ENCODE measurements at places on chromosomes 16 and 17.
A peak's percentile ranks its signal among the peaks of the same experiment; 100 is the strongest.

GRCh38 chr16:66311306-66311705, 55.2 kb upstream of the CDH5 start:
- DNase-seq: no peak

GRCh38 chr17:69551212-69552010, 136.9 kb downstream of the MAP2K6 start:
- DNase-seq: no peak

GRCh38 chr17:40564195-40564882, 933 bp downstream of the CCR7 start:
- no peak for DNase-seq

GRCh38 chr17:49996495-49997300, 1.7 kb upstream of the DLX3 start:
- DNase-seq: no peak

- no peak for DNase-seq
These were observed 8.6 kb downstream of the WNT9B start for GRCh38 chr17:46859996-46860395.

DNA sequence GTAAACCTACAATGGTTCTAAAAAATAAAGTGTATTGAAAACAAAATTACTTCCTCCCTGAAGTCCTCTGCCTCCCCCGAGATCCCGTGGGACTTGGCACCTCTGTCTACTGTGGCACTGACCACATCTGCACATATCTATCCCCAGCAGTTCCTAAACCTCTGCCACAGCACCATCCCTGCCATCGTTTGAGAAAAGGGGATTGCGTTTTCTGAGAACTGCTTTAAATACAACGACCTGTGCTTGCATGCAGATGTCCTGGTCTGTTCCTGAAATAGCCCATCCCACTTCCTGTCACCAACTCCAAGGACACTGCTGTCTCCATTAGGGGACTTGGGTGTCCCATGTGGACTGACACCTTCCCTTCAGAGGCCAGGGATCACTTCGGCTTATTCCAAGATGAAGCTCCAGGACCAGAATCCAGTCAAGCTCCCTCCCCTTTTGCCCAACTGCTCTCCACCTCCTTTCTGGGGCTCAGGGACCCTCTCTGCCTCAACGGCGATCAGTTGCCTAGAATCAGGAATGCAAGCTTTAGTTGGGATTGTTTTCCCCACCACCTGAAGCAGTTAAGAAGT, 20.6 kb downstream of the CBLN1 start:
- DNase-seq: no peak

DNA sequence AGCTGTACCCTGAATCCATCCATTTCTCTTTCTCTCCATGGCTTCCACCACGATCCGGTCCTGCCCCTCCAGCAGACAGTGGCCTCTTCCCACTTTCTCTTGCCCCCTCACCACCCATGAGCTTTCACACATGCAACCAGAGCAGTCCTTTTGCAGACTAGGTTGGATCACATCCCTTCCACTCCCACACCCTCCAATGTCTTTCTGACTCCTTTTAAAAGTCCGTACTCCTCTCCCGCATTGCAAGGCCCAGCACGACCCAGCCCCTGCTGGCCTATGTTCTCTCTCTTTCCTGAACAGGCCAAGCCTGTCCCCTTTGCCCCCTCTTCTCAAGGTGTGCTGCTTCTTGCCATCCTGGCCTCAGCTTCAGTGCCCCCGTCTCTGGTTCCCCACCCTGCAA, 22.5 kb upstream of the DNAI2 start:
- DNase-seq: no peak

DNA sequence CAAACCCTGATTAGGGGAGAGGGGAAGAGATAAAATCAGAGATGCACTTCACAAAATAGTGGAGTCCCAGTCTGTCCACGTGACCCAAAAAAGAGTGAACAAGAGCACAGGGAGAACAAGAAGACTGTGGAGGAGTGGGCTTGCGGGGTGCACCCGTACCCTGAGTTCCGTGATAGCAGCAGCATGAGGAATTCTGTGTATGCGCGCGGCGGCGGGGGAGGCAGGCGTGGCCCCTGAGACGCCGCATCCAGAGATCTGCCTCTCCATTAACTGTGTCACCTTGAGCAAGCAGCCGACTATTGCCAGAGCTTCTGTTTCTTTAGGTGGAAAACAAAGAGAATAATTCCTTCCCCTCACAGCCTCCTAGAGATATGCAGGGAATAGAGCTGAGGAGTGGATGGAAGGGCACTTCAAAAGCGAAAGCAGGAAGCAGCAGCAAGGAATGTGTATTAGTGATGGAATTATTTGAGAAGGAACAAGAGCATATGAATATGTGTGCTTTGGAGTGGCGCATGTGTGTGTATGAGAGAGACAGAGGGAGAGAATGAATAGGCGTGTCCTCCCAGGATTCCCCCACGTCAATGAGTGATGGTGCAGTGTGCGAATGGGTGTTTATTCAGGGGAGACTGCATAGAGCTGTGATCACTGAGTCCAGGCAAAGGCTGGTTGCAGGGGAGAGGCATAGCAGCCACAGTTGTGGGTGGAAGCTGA, 10.4 kb upstream of the SOX9 start:
- no peak for DNase-seq

DNA sequence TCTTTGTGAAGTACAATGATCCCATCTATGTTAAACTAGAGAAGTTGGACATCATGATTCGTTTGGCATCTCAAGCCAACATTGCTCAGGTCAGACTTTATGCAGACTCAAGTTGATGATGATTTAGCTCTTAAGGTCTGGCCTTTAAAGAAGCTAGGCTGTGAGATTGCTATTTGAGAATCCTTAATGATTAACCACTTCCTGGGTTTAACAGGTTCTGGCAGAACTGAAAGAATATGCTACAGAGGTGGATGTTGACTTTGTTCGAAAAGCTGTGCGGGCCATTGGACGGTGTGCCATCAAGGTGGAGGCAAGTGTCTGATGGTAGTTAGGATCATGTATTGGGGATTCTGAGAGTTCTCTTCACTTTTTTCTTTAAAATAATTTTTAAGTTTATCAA, 40.3 kb downstream of the AP2B1 start:
- DNase-seq: no peak

GRCh38 chr17:78172249-78173051, 4.1 kb downstream of the SYNGR2 start:
- DNase-seq: no peak

DNA sequence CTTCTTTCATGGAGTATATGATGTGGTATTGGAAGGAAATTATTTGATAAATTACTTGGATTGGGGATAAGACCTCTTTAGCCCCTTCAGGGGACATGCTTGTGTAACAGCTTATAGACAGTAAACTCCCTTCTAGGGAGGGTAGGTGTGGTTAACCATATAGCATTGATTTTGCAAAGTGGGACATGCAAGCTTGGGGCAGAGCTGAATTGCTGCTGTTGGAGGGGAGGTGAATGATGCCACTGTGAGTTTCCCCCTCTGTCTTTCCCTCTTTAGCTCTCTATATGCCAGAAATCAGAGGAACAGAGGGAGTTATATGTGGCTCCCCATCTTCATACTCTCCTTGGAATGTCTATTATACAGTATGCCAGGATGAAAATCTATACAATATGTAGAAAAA, 54.7 kb downstream of the WSCD1 start:
- no peak for DNase-seq

- no peak for DNase-seq
These were observed 3.0 kb downstream of the LASP1 start for GRCh38 chr17:38872671-38873385.

DNA sequence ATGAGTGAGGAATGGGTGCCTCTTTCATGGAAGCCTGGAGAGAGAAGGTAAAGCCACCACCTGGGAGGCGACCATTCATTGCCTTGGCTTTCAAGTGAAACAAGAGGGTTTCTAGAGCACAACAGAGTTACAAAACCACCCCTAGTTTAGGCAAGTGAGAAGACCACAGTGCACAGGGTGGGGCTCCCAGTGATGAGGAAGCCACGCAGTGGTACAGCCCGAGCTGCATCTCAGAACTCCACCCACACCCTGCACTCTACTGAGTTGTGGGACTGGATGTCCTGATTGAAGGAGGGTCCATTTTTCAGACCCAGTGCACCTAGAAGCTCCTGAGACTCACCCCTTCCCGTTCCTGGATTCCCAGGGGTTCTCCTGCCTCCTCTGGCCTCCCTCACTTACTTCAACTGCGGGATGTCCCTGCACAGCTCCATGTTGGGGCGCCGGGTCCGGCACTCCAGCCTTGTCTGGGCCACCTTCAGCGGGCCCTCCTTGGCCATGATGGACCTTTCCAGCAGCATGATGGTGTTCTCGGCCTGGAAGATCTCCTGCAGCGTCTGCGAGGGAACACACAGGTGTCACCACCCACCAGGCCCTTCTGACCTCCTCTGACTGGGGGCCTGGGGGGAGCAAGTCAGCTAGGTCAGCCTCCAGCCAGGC, 55.1 kb upstream of the EMP2 start:
- no peak for DNase-seq

DNA sequence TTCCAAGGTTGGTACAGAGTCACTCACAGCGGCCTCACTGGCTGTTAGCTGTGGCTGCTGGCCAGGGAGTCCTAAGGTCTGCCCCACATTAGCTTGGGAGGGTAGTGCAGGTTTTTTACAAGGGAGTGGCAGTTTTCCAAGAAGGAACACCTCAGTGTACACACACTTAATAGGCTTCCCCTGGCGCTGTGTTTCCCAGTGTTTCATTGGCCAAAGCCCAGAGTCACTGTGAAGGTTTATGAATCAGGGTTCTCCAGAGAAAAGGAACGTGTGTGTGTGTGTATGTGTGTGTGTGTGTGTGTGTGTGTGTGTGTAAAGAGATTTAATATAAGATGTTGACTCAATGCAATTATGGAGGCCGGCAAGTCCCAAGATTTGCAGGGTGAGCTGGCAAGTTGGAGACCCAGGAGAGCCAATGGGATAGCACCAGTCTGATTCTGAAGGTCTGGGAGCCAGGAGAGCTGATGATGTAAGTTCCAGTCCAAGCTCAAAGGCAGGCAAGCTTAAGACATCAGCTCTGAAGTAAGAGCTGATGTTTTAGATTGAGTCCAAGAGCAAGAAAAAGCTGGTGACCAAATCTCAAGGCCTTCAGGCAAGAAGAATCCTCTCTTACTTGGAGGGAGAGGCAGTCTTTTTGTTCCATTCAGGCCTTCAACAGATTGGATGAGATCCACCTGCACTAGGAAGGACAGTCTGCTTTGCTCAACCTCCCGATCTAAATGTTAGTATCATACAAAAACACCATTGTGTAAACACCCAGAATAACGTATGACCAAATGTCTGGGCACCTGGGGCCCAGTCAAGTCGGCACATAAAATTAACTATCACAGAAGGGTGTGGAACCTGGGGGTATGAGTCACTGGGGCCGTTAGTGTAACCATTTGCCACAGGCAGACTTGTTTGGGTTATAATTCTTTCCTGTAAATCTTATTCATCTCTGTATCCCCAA, 206.8 kb downstream of the PRKCA start:
- DNase-seq: peak; percentile 84

- peak; percentile 34 for DNase-seq
These were observed 85.1 kb downstream of the LITAF start for GRCh38 chr16:11501632-11502031.

GRCh38 chr17:75777296-75777922, 7.2 kb upstream of the UNK start:
- DNase-seq: no peak

DNA sequence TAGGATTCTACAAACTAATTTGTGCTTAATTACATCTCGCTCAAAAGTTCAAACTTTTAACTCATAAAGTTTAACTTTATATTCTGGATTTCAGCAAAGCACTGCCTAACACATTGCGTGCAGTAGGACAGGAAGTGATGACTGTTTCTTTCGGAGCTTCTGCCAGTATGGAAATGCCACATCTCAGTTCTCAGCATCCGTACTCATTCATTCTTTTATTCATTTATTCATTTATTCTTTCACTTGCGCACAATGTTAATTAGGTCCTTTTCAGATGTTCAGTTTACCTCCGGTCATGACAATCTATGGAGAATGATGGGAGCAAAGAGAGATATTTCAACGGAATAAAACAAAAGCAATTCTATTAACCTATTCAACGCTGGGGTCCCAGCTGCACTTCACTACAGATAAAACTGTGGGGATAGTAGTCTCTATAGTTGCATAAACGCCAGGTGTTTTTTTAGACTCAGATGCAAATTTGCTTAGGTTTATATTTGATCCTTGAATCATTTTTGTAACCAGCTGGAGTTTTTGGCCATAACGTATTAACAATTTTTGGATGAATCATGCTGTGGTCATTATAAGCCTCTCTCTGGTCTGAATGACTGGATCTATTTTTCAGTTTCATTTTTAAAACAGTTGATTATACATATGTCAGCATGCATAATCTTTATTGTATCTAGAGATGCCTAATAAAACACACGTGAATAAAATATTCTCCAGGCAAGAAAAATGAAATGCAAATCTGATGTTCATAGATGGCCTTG, 143.9 kb downstream of the KCNJ2 start:
- DNase-seq: no peak

- DNase-seq: no peak
These were observed 44.6 kb upstream of the SLC38A10 start for GRCh38 chr17:81339534-81340296.

GRCh38 chr16:82138478-82139285, 31.3 kb downstream of the MPHOSPH6 start:
- no peak for DNase-seq

GRCh38 chr17:21177401-21177800, 36.6 kb downstream of the TMEM11 start:
- no peak for DNase-seq

- no peak for DNase-seq
These were observed 66.6 kb downstream of the CNTNAP4 start for GRCh38 chr16:76343769-76344168.

- no peak for DNase-seq
These were observed 13.2 kb downstream of the COPZ2 start for GRCh38 chr17:48024149-48025039.

DNA sequence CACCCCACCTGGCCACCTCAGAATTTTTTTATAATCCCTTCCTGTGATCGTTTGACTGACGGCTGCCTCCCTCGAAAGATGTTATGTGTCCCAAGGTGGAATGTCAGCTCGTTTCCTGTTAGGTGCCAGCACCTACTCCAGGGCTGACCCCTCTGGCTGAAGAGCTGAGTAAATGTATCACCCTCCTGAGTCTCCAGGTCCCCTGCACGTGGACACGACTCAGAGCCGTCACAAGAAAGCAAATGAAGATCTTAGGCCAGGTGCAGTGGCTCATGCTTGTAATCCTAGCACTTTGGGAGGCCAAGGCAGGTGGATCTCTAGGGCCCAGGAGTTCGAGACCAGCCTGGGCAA, 273.2 kb downstream of the C16orf95 start:
- DNase-seq: no peak

GRCh38 chr16:81551821-81552304, 107.3 kb downstream of the CMIP start:
- DNase-seq: no peak

GRCh38 chr16:53031323-53031942, 21.3 kb downstream of the CHD9NB start:
- no peak for DNase-seq

- peak; percentile 66 for DNase-seq
These were observed 7.4 kb downstream of the KDM6B start for GRCh38 chr17:7841396-7841914.

- DNase-seq: peak; percentile 35
These were observed 45.7 kb downstream of the CMTM4 start for GRCh38 chr16:66650707-66651473.

GRCh38 chr17:38885044-38885727, 15.3 kb downstream of the LASP1 start:
- no peak for DNase-seq

- DNase-seq: no peak
These were observed 21.5 kb downstream of the IFT140 start for GRCh38 chr16:1590366-1590765.
